Frontal cortex (tissue), 4 donors: ENCODE measurements at places on chromosomes 1 and 21. TPM values are rescaled to one million over a fixed set of nuclear protein-coding genes. Genes with fewer than 3 reads are reported as not detected.

DNA sequence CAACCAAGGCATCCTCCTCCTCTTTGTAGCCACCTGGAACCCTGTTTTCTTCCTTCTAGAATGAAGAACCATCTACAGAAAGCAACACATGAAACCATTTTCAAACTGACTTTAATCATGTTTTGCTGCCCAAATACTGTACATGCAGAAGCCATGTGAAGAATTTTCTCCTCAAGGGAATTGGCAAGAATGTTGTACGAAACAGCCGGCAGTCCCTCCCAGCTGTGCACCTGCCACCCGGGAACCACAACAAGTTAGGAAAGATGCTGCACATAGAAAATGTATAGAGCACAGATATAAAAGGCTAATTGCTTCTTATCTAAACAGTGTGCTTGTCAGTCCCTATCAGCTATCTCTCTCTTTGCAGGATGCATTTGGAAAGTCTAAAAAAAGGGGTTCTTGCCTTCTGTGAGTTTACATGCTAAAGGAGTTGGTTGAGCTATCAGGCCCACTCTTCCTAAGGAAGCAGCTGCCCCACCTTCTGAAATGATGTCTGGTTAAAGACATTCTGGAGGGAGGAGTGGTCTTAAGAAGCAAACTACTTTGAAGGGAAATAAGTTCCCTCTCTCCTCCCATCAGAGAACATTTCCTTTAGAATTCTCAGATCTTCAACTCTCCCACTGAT is 44.8 kb downstream of the RIMS3 start:
- DNase-seq = no peak

- DNase-seq = no peak
These were observed 10.8 kb downstream of the THEM4 start for GRCh38 chr1:151898519-151898991.

DNA sequence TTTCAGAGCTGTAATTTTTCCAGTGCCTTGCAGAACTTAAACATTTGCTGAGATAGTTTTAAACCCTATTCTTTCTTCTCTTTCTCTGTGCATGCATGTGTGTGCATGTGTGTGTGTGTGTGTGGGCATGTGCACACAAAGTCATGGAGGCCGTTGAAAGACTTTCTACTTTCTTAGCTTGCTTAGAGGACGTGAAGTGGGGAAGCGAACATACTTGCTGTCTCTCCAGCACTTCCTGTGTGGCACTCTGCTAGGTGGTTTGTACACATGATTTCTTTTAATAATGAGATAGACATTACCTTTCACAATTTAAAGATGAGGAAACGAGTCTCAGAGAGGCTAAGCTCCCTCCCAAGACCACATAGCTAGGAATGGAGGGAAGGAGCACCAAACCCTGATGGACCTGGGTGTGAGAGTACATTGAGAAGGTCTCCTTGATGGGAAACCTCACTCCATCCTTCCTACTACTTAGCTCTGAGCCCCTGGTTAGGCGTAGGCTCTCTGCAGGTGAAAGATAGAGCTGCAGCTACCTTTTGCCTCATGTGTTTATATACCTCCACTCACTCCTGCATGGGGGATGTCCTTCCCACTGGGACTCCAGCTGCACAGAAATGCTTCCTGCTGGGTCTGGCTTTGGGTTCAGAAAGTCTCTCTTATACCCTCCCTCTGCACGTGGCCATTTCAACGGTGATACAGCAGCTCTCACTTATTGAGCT is 101.9 kb upstream of the USP24 start:
- DNase-seq = no peak

- no peak for DNase-seq
These were observed 244.8 kb upstream of the RGS18 start for GRCh38 chr1:191913260-191913977.

DNA sequence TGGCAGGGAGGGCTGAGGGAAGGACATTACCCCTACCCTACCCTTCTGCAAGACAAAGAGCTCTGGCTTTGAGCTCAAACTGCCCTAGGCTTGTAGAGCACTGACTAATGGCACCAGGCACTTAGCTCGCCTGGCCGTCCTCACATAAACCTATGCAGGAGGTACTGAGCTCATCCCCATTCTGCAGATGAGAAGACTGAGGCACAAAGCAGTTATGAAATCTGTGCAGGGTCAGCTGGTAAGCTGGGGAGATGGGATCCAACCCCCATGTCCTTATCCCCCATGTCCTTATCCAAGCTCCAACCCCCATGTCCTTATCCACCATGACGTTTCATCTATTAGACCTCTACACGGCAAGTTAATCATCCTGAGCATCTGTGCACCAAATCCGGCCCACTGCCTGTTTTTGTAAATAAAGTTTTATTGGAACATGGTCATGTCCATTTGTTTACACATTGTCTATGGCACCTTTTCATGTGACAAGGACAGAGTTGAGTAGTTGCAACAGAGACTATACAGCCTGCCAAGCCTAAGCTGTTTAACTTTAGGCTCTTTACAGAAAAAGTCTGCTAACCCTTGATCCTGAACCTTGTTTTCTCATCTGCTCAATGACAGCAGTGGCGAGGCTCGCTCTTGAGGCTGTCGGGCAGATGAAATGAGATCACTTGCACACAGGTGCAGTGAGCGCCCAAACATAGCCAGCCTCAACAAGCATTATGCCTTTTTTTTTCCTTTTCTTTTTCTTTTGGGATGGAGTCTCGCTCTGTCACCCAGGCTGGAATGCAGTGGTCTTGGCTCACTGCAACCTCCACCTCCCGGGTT is 86.8 kb downstream of the FBXO2 start:
- no peak for DNase-seq

- no peak for DNase-seq
These were observed 7.9 kb downstream of the MYBPHL start for GRCh38 chr1:109298666-109299557.

DNA sequence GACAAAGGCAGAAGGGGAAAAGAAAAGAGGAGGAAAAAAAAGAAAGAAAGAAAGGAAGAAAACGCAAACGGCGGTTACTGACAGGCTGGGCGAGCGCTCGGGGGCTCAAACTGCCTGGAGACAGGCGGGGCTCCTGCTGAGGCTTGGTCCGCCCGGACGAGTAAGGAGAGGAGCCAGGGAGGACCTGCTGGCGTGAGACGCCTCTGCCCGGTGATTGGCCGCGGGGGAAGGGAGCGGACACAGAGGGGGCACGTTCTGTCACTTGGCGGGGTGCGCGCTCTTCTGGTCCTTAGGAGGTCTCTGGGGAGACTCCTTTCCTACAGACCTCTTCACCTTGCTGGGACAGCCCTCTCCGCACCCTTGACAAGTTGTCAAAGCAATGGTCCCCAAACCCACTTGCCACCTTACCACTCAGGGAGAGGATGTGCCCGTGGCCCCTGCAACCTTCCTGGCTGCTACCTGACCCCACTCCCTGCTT is 791 bp upstream of the PIK3R3 start:
- no peak for DNase-seq

- DNase-seq = no peak
These were observed 43.4 kb upstream of the RHOU start for GRCh38 chr1:228691926-228692325.

DNA sequence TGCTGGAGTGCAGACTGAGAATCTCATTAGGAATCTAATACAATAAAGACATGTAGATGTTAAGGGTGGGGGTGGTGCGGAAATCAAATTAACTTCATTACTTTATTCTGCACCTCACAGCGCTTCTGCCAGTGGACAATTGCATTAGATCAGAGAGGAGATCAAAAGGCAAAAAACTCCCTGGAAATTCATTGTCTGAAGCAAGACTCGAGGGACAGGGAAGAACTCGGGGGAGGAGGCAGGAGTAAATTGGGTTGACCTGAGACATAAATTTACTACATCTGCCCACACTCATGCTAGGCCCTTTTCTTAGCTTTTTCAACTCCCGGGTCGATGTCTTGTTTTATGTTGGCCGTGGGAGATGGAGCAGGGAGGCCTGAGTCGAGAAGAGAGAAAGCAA is 315.4 kb downstream of the SPATA17 start:
- DNase-seq = no peak

DNA sequence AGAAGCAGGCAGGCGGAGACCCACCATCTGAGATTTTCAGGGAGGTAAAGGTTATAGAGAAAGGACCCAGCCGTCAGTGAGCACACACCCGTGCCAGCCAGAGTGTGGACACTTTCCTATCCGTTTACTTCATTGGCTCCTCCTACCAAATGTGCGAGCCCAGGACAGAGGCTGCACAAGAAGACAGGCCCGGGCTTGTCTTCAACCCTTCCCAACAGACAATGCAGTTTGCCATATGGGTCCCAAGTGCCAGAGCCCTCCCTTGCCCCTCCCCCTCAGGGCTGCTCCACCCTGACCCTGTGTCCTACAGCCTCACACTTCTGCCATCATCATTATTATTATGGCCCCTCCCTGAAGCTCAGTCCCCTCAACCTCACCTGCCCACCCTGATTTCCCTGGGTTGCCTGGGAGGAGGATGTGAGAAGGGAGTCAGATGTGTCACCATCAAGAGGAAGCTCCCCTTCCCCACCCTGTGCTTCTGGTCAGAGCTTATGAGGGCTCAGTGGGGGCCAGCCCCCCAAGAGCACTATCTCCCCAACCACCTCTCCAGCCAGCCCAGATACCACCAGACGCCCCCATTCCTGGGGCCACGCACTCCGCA is 9.4 kb downstream of the LAPTM5 start:
- DNase-seq = no peak

GRCh38 chr1:93636712-93637111 is 44.9 kb downstream of the BCAR3 start:
- DNase-seq = no peak

Gene EXO5
- total RNA-seq = 28.5 TPM

Gene SRM
- total RNA-seq = 18.3 TPM

Gene RNASEL
- 4.1 TPM for total RNA-seq

Gene PEX11B
- 35.5 TPM for total RNA-seq

Gene C1orf185
- total RNA-seq = not detected

Gene IFNLR1
- 0.41 TPM for total RNA-seq

Gene GPR52
- 2.9 TPM for total RNA-seq

Gene CCDC181
- total RNA-seq = 7.3 TPM
